ENCODE measurements at places on chromosomes 11 and 22.

DNA sequence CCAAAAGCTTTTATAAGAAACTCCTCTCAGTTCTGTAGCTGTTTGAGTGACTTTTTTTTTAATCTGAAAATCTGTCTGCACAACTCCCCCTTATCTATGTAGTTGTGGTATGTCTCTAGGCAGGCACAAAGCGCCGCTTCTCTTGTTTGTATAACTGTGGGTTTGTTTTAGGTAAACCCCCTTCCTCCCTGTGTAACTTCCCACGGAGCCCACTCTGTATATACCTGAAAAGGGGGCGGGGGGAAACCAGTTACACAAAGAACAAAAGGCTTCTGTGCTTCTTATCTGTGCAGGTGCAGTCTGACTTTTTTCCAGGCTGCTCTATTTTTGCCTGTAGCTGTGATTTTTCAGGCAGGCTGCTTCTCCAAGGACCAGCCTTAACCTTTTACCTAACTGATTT, 13.2 kb downstream of the OR10AG1 start:
- no peak for DNase-seq

DNA sequence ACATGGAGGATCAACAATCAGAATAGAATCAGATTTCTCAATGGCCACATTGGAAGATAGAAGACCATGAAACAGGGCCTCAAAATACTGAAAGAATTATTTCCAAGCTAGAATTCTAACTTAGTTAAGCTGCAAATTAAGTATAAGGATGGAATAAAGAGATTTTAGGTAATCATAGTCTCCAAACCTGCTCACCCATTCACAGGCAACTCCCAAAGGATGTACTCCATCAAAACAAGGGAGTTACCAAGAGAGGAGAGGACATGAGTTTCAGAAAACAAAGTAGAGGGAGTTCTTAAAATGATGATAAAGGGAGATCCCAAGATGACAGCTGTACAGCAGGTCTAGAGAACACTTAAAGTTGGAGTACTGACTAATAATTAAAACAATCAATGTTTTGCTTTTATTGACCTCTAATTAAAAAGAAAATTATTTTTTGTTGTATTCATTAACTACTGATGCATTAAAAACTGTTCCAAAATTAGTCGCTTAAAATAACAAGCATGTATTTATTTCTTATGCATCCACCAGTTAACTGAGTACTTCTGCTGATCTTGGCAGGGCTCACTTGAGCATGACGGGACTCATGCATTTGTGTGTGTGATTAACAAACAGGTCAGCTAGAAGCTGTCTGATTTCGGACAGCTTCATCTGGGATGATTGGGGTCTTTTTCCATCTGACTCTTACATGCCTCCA, 95.6 kb downstream of the CD44 start:
- no peak for DNase-seq

DNA sequence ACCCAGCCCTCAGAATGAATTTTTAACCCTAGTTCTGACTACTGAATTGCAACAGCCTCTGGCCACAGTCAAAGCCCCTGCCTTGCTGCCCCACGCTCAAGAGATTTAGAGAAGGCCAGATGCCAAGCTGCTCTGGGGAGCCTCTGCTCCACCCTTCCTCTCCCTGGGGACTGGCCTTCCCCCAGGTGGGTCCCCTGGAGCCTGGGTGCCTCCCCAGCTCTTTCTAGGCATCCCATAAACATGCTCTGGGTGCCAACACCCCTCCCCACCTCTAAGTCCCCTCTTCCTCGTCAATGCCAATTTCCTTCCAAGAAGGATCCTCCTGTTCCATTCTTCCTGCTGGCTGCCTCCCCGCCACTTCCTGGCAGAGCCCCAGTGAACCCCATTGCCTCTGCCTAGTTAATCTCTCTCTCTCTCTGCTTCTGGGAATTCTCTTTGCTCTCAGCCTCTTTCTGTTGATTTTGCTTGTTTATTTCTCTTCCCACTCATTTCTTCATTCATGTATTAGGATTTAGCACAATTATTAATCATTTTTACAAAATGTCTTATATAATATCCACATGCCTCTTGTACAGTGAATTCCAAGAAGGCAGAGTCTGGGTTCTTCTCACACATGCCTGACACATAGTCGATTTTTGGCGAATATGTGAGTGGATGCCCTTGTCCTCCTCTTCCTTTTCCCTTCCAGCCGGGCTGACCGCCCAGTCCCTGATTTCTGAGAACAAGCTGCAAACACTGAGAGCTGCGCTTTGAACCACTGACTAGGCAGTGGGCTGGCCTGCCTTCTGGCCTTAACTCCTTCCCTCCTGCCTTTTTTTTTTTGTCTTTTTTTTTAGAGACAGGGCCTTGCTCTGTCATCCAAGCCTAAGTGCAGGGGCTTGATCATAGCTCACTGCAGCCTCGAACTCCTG, 17.5 kb downstream of the UQCR10 start:
- no peak for DNase-seq

DNA sequence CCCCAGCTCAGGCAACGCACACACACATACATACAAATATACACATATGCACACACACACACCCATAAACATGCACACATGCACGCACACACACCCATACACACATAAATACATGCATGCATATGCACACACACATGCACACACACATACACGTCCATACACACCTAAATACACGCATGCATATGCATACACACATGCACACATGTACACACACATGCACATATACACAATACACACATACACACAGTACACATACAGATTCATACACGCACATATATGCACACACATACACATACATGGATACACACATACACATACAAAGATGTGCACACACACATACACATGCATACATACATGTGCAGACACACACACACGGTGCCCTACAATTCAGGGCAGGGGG, 496.6 kb downstream of the TBC1D22A start:
- no peak for DNase-seq
